ENCODE measurements at places on chromosomes 16 and 17.

DNA sequence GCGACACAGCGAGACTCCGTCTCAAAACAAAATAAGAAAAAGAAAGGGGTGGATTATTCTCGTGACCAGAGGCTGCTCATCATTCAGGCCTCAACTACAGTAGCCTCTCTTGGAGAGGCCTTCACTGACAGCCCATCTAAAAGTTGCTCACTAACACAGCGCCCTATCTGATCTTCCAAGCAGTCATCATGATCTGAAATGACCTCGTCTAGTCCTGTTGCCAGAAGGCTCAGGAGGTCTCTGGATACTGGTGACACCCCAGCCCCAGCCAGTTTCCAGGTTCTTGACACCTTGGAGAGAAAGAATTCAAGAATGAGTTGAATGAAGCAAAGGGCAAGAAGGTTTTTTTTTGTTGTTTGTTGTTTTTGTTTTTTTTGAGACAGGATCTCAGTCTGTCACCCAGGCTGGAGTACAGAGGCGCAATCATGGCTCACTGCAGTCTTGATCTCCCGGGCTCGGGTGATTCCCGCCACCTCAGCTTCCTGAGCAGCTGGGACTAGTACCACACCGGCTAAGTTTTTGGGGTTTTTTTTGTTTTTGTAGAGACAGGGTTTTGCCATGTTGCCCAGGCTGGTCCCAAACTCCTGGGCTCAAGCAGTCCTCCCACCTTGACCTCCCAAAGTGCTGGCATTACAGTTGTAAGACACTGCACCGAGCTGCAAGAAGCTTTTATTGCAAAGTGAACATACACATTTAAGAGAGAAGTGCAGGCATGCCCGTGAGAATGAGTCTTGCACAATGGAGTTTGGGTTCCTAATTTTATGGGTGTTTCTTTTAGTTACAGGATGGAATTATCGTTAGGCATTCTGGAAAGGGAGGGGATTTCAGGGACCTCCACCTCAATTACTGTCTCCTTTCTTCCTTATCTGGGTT lies 2.7 kb upstream of the ZC3H7A start:
- no peak for DNase-seq

DNA sequence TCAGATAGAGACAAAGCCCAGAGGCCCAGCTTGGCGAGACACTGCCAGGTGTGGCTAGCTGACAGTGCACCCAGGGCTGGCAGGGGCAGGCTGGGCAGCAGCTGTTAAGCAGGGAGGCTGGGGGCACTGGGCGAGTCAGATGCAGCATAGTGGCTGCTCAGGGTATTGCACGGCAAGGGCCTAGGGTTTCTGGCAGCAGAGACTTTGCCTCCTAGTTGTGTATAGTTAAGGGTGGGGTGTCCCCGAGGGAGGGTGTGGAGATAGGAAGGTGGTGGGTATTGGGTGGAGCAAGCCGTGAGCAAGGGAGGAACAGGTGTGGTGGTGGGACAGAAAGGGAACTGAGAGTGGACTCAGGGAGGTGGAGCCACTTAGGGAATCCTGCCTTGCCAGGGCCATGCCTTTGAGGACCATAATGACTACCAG lies 66.0 kb downstream of the SMPD3 start:
- no peak for DNase-seq

GRCh38 chr17:40099619-40100418 lies 570 bp downstream of the NR1D1 start:
- DNase-seq = peak; percentile 35

GRCh38 chr17:79721993-79722671 lies 8.6 kb upstream of the ENPP7 start:
- DNase-seq = no peak

GRCh38 chr17:60314423-60314822 lies 77.5 kb downstream of the USP32 start:
- DNase-seq = no peak

GRCh38 chr17:57724026-57724728 lies 20.9 kb downstream of the CCDC182 start:
- DNase-seq = no peak

- no peak for DNase-seq
Measured at GRCh38 chr17:59178266-59178985, 22.9 kb downstream of the PRR11 start.

DNA sequence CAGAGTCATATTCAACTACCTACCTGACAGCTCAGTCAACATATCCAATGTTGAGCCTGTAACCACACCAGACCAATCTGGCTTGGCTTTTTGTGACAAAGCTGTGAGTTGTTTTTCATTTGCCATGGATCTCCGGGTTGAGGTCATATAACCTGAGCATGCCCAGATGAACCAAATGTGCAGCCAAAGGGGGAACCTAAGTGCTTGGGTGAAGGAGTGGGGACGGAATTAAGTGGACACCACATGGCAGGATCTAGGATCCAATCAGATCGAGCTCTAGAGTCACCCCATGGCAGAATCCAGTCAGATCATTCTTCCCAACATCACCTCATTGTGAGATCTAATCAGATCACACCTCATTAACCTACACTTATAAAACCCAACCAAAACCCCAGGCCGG lies 258.6 kb downstream of the PHKB start:
- DNase-seq = no peak

DNA sequence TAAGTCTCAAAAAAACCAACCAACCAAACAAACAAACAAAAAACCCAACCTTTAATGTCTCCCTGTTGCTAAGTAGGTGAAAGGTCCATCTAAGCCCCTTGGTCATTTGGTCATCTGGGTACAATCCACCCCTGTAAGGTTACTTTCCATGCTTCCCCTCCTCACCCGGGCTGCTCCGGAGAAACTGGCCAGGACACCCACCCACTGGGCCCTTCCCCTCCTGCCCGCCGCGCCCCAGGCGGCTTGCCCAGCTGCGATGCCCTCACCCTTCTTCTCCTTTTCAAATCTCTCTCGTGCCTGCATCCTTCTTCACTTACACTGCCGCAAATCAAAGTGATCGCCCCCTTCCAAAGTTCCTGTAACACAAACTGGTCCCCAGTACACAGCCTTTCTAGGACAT lies 2.0 kb downstream of the NTAN1 start:
- no peak for DNase-seq

GRCh38 chr17:4100883-4101756 lies 41.7 kb downstream of the ZZEF1 start:
- DNase-seq = peak; percentile 11

- no peak for DNase-seq
Measured at GRCh38 chr16:84548508-84548907, 44.0 kb upstream of the MEAK7 start.

DNA sequence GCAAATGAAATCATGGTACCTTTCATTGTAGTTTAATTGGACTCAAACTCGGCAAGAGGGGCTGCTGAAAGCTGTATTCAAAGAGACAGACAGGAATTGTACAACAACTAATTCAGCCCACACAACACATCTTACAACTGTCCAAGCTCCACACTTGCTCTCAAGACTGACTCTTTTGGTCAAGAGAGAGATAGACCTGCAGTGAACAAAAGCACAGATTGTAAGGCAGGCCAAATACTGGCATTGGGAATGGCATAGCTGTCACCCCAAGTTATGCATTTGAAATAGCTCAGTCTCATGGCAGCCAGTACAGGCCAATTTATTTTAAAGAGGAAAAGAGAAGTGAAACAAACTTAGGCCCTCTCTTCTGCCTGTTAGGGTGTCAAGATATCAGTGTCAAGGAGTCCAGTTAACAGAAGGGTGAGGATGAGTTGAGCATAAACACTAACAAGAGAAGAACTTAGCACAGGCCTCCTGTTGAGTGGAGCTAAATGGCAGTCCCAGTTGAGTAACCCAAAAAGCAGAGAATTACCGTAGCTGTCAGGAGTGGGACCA lies 215.7 kb downstream of the IRX3 start:
- DNase-seq = no peak

DNA sequence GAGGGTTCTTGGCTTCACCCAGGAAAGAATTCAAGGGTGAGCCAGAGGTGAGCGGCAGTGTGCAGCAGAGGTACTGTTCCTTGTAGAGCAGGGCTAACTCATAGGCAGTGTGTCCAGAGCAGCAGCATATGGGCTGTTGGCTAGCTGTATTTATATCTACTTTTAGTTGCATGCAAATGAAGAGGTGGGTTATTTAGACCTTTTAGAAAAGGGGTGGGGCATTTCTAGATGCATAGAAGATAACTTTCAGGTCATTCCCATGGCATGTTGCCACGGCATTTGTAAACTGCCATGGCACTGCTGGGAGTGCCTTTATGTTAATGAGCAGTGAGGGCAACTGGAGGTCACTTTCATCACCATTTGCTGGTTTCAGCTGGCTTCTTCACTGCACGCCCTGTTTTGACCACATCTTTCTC lies 141.0 kb downstream of the STX8 start:
- no peak for DNase-seq

- peak; percentile 66 for DNase-seq
Measured at GRCh38 chr17:42422958-42423712, at the start of gene CAVIN1. Gene CAVIN1 (minus strand): TSS chr17:42423256. CDS start chr17:42423097, 159 bp downstream.

DNA sequence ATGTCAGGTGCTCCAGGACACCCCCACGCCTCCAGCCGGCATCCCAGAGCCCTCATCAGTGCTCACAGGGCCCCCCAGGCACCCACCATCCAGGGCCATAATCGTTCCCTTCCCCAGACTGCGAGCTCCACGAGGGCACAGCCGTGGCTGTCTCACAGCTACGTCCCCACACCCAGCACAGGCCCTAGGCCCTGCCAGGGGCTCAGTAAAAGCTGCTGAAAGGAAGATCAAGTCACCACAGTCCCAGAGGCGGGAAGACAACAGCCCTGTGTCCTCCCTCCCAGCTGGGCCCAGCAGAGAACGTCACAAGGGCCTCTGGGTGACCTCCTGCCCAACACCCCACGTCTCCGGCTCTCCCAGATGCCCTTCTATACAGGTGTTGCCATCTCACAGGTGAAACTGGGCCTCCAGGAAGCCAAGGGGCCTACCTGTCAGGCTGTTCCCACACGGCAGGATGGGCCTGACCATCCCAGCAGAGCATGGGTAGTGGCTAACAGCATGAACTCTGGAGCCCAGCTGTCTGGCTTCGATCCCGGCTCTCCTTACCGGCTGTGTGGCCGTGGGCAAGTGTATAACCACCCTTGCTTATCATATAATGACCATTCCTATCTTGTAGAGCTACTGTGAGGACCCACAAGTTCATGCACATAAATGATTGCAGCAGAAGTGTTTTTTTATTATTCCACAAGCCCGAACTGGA lies 17.9 kb downstream of the ARL2BP start:
- no peak for DNase-seq

GRCh38 chr17:11935734-11936406 lies 61.4 kb downstream of the ZNF18 start:
- DNase-seq = peak; percentile 36

- DNase-seq = no peak
Measured at GRCh38 chr16:26963109-26963508, 103.6 kb upstream of the C16orf82 start.

DNA sequence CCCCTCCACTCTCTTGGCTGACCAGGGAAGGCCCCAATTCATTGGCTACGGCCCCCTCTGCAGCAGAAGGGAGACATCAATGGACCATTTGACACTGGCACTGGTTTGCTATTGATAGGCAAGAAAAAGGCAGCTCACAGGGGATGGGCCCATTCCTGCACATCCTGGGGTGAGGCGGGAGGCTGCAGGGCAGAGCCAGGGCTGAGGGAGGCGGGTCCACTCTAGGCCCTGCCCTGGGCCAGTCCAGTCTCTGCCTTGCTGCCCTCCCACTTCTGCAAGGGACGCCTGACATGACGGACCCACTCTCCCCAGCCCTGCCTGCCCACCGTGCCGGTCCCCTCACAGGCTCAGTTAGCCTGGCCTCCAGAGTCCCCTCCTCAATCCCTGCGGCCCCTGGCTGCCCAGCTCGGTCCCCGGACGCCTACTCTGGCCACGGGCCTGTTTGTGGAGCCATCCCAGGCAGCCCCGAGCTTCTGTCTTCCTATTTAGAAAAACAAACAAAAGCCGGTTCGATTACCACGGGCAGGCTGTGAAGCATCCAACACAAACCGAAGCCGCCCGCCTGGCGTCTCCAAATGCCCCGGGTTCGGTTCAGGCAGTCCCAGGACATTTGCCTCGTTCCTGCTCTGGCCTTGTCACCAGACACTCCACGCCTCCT lies 160.7 kb downstream of the IRX5 start:
- DNase-seq = no peak

GRCh38 chr16:69307091-69307490 lies 4.1 kb upstream of the VPS4A start:
- DNase-seq = no peak

DNA sequence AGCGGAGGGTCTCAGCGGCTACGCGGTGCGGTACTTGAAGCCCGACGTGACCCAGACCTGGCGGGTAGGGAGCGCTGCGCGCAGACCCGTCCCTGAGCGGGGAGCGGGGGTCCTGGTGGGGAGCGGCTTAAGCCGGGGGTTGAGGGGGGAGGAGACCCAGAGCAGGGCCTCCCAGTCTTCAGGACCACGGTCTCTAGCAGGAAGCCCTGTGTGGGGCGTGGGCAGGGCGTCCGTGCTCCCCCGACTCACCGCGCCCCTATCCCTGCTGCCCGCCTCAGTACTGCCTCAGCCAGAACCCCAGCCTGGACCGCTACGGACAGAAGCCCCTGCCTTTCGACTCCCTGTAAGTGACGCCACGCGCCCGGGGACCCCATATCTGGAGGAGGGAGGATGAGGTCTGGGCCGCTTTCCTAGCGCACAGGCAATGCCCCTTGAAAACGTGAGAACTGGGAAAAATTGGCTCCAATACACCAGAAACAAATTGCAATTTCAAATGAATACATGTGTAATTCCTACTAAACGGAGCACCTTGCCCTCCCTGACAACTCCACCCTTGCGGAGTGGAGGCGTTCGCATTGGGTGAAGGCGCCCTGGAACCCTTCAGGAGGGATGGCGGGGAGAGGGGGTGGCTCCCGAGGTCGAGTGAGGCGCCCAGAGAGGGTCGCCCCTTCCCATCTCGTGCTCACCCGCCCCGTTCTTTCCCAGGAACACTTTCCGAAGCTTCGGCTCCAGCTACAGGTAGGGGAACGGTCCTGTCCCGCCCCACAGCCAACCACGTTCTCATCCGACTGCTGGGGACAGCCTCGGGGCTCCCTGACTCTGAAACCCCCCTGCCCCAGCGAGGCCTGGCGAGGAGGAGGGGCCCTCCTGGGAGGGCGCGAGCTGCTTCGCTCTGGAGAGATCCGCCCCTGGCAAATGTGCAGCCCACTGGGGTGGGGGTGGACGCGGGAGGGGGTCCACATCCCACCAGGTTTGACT lies 14.6 kb upstream of the CNGB1 start:
- no peak for DNase-seq
